T-helper 2 cell treated with Interferon-gamma antibody and Interleukin-4, amounts not matched to agents 5 μg/mL and 100 μg/mL, for 36 hours (primary cell): ENCODE measurements at places on chromosomes 3 and 15.
A peak's percentile ranks its signal among the peaks of the same experiment; 100 is the strongest.

DNA sequence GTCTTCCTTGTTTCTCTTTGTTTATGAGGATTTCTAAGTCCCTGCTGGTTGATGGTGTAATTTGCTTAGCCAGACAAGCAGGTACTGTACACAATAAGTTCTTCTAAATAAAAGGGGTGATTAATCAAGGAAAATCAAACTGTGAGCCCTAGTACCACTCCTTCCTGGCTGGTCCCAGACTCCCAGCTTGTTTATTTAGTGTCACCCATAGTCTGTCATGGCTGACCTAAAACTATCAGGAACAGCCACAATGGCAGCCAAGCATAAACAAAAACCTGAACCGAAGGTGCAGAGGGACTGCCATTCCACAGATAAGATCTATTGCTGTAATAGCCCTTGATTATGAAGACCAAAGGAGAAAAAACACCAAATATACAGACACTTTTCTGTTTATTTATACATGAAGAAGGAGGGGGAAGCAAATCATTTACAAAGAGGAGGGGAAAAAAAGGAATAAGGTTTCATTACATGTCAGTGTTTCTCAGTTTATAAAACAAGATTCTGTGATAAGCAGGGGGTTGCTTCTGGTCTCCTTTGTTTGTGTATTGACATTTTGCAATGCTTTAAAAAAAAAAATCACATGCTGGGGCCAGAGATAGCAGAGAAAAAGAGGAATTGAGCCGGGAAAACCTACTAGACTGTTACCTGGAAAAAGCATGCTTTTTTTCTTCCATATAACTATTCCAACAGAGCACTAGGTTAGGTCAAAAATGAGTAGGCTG is 182.4 kb upstream of the DPH6 start:
- no peak for DNase-seq

- DNase-seq: no peak
Measured at GRCh38 chr3:187770224-187770623, 25.0 kb upstream of the BCL6 start.

DNA sequence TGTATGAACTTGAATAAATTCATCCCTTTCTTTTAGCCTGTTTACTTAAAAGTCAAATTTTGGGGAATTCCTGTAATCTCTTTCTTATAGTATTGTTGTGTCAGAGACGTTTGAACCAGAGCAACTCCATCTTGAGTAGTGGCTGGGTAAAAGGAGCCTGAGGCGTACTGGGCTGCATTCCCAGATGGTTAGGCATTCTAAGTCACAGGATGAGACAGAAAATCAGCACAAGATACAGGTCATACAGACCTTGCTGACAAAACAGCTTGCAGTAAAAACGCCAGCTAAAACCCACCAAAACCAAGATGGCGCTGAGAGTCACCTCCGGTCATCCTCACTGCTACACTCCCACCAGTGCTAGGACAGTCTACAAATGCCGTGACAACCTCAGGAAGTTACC is 94.5 kb downstream of the P3H2 start:
- no peak for DNase-seq

DNA sequence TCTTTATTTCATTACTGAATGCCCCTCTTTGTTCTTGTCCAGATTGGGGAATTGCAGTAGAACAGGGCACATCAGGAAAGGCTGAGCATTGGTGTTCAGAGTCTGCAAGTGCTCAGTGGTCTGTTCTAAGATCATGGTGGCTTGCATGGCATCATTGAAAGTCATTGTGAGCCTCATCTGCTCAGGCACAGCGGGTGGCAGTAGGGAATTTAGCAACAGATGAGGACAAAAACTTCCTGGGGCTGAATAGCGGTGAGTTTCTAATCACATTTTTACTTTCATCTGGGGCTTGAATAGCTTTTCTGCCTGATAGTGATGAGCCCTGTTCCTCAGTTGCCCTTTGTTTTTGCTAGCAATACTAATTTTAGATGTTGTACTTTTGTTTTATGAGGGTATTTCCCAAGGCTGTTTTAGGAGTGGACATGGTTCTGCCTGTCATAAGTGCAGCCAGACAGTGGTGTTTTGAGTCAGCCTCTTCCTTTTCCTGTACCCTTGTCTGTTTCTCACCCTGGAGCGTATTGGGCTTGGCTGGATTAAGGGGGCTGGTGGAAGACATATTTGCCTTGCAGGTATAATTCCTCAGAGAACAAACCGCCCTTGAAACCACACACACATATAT is 127.2 kb upstream of the IL12A start:
- DNase-seq: no peak

DNA sequence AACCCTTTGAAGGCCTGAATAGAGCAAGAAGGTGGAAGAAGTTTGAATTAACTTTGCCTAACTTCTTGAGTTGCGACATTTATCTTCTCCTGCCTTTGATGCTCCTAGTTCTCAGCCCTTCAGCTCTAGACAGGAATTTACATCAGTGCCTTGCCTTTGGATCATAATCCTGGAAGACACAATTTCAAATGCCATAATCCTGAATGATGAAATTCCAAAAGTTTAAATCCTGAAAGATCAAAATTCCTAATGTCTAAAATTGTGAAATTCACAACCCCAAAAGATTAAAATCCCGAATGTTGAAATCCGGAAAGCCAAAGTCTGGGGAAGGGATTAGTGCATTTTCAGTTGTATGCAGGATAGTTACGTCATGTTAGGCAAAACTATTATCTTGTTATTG is 166.6 kb upstream of the PDZRN3 start:
- DNase-seq: no peak

- DNase-seq: no peak
Measured at GRCh38 chr15:72180761-72181324, 16.7 kb downstream of the GRAMD2A start.

DNA sequence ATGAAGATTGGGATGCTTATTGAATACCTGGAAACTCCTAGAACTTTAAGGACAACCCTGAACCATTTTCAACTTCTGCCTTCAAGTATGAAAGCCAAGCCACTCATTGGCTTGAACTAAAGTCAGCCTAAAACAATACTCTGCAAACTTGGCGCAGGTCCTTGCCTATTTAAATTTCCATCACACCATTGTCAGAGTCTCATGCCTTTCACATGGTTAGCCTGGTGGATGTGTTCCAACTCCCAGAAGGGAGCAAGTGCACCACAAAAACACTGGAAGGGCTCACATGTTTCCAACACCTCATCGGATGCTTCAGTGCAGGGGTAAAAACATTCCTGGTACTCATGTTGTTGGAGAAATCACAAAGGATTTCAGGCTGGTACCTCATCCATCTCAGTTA is 511.6 kb upstream of the MDFIC2 start:
- DNase-seq: no peak

GRCh38 chr3:135736740-135737139 is 228.8 kb upstream of the PPP2R3A start:
- DNase-seq: no peak

- DNase-seq: no peak
Measured at GRCh38 chr15:93583968-93584367, 495.0 kb upstream of the RGMA start.

- no peak for DNase-seq
Measured at GRCh38 chr3:141929341-141929995, 53.0 kb downstream of the ATP1B3 start.

GRCh38 chr3:158167737-158168557 is 58.1 kb downstream of the RSRC1 start:
- peak; percentile 32 for DNase-seq

- DNase-seq: no peak
Measured at GRCh38 chr3:124745756-124746155, 15.5 kb downstream of the UMPS start.

- no peak for DNase-seq
Measured at GRCh38 chr3:69737392-69737791, 1.9 kb upstream of the MITF start.

DNA sequence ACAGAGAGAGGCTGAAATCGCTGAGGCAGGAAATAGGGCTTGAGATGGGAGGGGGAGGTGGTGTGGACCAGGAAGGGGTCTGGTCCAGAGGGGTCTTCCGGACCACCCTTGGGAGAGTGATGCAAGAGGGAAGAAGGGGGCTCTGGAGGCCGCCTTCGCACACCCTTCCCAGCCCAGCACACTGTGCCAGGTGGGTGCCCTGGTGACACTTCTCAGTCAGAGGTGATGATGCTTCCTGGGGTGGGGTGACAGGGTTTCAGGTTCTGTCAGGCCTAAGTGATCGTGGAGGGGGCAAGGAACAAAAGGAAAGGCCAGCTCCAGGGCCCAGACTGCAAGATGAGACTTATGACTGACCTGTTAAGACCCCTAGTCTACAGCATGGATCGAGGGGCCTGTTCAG is 12.7 kb downstream of the SEMA3G start:
- DNase-seq: no peak

- DNase-seq: no peak
Measured at GRCh38 chr3:148036331-148036876, 627.2 kb downstream of the ZIC1 start.

- DNase-seq: no peak
Measured at GRCh38 chr3:109413049-109413448, 75.7 kb upstream of the DPPA4 start.

- no peak for DNase-seq
Measured at GRCh38 chr15:77988347-77989295, 88.9 kb downstream of the TBC1D2B start.

GRCh38 chr15:48603922-48604321 is 41.6 kb downstream of the FBN1 start:
- no peak for DNase-seq
